Tibial nerve (tissue), 4 donors: ENCODE measurements at places on chromosomes 11 and 22.

GRCh38 chr11:65958774-65959420 lies 2.6 kb upstream of the SART1 start:
- no peak for DNase-seq

GRCh38 chr11:105667441-105667840 lies 57.6 kb downstream of the GRIA4 start:
- DNase-seq = no peak

DNA sequence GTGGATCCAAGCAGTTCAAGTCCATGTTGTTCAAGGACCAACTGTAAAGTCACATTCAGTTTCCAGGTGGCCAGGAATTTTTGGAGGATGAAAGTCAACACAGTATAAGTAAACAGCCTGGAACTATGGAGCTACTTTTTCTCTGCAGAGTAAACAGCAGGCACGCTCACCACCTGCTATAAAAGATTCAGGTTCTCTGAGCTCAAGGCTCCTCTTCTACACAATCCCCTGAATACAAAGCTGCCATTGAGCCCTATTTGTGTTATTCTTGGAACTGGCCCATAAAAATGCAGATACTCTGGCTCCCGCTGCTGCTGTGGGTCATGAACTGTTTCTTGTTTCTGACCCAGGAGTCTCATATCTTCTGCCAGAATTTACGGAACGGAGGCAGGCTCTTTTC lies 56.9 kb upstream of the PRR5 start:
- DNase-seq = no peak

DNA sequence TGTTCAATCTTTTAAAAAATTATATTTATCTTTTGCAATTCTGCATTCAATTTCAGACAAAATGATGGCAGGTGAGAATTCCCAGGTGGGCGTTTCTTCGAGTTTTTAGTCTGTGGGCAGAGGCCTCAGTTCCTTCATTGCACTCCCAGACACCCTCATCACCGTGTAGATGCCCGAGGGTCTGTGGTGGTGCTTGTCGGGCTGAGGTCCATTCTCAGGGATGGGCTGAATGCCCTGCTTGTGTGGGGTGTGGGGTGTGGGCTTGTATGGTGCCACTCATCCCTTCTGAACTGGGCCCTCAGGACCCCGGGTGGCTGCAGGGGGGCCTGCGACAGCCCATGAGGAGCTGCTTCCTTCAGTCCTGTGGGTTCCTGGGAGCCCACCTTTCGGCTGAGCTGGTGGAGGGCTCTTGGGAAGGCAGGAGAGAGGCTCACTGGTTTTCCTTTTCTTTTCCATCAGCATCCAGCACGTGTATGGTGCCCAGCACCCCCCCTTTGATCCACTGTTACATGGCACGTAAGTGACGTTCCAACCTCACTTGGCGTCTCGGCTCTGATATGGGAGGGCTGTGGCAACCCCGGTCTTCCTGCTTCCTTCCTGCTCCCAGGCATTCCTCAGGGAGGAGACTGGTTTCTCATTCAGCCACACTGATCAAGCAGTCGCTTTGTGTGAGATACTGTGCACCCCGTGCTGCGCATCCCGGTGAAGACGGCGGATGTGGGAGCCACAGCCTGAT lies 29.8 kb downstream of the TBC1D22A start:
- DNase-seq = no peak

DNA sequence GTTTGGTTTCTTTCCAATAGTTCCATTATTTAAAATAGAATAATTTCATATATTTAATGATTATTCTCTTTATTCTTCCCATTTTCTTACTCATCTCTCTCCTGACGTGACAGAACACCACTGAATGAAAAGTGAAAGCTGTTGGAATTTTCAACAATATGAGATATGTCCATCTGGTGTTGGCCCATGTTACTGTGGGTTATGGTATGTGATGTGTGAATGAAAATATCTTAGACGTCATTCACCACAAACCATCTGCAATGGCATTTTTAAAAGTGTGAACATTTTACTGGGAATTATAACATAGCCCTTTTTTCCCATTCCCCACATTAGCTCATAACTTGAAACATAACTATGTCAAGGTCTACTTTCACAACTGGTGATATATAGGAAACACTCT lies 11.3 kb upstream of the OR5M1 start:
- DNase-seq = no peak

- peak; percentile 13 for DNase-seq
Observed at GRCh38 chr11:325796-326591, 5.3 kb upstream of the IFITM3 start.
